ENCODE measurements at places on chromosomes 2 and 18.

- DNase-seq, result no peak
Measured at GRCh38 chr2:23696752-23697045, 230.2 kb downstream of the ATAD2B start.

DNA sequence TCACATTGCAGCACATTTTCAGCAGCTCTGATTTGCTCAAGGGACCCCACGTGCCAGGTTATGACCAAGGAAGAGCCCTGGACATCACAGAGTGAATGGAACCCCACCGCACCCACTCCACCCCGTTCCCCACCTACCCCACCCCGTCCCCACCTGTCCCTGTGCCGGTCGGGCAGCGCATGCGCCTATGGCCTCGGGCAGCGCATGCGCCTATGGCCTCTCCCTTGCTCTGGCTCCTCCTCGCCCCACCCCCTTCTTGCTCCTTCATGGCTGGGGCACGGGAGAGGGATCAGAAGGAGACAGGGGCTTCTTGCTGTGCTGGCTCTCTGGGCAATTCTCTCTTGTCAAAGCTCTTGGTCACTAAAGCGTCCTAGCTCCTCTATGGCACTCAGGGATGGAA lies 371.8 kb upstream of the HS6ST1 start:
- no peak for DNase-seq

DNA sequence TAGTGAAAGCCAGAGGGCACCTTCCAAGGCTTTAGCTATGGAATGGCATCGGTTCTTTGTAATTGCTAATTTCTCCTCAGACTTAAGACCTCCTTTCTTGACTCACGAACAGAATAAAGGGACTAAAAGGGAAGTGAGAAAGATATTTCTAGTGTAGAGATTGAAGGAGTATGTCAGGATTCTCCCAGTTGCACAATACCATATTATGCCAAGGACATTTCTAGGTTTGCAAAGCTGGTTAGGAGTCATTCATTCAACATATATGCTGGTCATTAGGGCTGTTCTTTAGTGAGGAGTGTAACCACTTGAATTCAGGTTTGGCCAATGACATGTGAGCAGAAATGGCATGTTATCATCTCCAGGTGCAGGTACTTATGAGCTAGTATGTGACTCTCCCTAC lies 7.4 kb downstream of the REEP1 start:
- DNase-seq, result no peak

DNA sequence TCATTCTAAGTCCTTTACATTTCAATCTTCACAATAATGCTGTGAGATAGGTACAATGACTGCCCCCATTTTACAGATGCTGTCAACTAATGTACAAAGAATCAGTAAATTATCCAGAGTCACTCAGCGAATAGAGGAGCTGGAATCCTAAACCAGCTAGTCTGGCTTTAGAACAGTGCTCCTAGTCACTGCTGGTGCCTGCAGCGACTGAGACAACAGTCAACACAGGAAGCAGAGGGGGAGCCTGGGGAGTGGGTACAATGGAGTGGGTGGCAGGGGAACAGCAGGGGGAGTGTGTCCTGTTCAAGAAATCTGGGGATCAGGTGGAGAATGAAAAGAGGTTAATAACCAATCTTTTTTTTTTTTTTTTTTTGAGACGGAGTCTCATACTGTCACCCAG lies 37.3 kb downstream of the CCDC93 start:
- DNase-seq, result no peak

DNA sequence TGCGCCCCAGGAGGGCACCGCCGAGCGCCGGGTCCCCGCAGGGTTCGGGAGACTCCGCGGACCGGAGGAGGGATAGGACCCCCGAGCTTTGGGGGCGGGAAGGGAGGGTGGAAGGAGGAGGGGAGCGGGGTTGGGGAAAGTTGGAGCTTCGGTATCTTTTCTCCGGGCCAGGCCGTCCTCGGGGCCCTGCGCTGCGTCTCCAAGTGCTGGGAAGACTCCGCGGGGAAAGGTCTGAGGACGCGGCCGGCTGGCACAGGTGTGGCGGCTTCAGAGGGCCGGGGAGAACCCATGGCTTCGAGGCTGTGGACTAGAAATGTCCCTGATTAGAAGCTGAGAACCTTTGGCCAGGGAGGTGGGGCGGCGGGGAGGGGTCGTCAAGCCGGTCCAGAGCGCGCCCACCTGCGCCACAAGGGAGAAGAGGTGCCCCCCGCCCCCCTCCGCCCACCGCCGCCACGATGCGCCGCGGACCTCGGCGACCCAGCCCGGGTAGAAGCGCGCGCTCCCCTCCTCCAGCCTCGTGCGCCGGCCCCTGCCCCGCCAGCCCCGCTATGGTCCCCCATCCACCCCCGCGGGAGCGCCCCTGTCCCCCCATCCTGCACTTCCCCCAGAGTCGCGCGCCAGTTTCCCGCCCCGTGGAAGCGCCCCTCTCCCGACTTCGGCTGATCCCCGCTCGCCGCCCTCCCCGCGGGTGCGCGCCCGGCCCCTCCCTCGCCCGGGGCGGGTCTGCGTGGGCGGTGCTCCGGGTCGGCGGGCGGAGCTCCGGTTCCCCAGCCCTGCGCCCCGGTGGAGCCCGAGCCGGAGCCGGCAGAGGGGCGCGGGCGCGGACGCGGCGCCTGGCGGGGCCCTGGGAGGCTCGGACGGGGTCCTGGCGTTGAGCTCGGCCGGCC lies at the start of gene SNTG2:
TSS of gene SNTG2 (plus strand) at position 770 of the 887 bp plus-strand sequence. CDS start 148 bp downstream, outside the sequence.
- no peak for DNase-seq

DNA sequence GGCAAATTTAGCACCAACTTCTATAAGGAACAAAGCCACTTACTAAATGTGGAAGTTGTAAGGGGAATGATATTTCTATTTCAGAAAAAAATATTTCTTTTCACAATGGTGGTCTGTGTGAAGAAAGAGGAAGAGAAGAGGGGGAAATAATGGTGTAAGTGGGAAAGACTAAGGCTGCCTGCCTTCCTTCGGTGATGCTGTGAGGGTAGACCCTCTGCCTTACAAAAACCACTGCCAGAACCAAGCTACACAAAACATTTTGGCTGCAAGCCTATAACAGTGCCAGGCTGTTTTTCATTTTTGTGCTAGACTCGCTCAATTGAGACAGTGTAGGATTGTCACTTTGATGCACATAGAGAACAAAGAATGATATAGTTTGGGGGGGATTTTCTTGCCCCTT lies 286.6 kb downstream of the ZEB2 start:
- peak; percentile 8 for DNase-seq
